AG04449 (cell line): ENCODE measurements at places on chromosomes 1 and 21.

- DNase-seq = no peak
These were observed 32.4 kb upstream of the ENO1 start for GRCh38 chr1:8910914-8911313.

- DNase-seq = no peak
These were observed 9.3 kb upstream of the ANGPTL3 start for GRCh38 chr1:62588000-62588399.

GRCh38 chr1:70902211-70902610, 145.4 kb downstream of the PTGER3 start:
- DNase-seq = no peak

DNA sequence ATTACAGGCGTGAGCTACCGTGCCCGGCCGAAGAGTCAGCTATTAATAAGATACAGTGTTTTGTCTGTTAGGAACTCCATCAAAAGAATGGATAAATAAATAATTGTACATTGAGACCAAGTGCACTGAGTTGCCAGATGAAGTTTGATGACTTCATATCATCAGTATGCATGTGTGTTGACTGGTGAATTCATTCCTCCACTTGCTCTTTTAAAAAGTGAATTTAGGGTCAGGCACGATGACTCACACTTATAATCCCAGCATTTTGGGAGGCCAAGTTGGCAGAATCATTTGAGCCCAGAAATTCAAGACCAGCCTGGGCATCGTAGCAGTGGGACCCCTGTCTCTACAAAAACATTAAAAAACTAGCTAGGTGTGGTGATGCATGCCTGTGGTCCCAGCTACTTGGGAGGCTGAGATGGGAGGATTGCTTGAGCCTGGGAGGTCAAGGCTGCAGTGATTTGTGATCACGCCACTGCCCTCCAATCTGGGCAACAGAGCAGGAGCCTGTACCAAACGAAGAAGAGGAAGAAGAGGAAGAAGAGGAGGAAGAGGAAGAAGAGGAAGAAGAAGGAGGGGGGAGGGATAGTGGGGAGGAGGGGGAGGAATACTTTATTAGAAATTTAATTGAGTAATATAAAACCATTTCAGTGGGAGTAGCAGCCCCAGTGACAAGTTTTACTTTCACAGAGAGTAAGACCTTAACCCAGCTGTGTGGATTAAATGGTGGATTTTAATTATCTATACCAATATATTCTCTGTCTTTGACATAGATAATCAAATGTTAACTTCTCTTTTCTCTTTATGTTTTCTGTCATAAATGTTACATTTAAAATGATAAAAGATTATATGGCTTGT, 74.9 kb downstream of the CCDC18 start:
- DNase-seq = peak; percentile 44

- no peak for DNase-seq
These were observed 59.6 kb upstream of the OLIG2 start for GRCh38 chr21:32966120-32966519.

- DNase-seq = no peak
These were observed 48.2 kb upstream of the TNFSF4 start for GRCh38 chr1:173255214-173255813.

DNA sequence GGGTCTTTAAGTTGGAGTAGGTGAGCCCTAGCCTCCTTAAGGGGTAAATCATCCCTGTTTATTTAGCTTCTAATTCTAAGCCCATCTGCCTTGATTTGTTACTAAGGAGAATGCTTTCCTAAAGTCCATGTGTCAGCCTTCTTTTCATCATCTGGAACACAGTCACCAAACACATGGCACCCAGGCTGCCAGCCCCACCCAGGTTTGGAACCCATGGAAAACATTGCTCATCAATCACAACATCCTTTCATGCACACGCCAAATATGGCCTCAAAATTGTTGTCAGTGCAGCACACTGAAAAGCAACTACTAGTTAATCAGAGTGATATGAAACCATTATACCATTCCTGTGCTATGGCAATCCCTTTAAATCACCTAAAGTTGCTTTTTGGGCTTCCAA, 386.7 kb upstream of the ESRRG start:
- DNase-seq = no peak

GRCh38 chr1:159921251-159921650, 4.1 kb downstream of the TAGLN2 start:
- no peak for DNase-seq

DNA sequence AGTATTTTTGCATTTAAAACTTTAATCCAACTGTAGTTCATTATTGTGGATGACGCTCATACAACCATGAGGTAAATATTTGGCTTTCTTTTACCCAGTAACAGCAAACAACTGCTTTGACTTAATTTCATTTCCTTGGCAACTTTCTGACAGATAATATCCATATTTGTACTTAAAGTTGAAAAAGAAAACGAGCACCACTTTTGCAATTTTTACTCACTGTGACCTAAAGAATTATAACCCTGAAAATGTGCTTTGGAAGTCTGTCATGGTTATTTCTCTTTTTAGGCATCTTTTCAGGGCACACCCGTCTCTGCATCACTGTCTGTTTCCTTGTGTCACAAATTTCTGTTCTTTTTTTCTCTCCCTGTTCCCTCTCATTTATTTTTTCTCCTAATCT, 918 bp upstream of the CD2 start:
- no peak for DNase-seq

DNA sequence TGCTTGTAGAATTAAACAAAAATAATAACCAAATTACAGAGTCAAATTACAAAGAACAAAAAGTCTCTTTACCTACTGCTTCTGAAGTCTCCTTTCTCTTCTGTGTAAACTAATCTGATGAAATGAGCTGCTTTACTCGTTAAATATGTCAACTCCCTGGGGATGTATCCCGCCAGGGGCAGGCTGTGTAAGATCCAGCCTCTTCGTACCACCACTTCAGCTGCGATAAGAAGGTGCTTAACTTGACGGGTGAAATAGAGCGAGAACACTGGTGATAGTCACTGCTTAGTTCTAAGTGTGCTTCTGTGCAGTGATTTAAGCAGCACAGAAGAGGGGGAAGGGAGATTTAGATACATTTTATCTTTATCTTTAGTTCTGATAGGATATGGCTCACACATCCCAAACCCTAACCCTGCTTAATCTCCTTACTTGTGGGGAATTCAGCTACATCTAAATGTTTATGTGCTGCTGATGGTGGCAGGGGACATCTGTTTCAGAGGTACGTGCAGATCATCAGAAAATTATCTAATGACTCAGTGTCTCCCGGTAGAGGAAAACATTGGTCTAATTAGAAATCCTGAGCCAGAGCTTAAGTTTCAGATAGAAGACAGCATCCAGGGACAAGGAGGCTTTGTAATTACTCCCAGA, 46.0 kb downstream of the RHOU start:
- no peak for DNase-seq

DNA sequence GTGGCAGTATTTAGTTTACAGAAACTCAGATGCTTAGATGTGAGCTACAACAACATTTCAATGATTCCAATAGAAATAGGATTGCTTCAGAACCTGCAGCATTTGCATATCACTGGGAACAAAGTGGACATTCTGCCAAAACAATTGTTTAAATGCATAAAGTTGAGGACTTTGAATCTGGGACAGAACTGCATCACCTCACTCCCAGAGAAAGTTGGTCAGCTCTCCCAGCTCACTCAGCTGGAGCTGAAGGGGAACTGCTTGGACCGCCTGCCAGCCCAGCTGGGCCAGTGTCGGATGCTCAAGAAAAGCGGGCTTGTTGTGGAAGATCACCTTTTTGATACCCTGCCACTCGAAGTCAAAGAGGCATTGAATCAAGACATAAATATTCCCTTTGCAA, 59.7 kb upstream of the ZNF326 start:
- DNase-seq = no peak

DNA sequence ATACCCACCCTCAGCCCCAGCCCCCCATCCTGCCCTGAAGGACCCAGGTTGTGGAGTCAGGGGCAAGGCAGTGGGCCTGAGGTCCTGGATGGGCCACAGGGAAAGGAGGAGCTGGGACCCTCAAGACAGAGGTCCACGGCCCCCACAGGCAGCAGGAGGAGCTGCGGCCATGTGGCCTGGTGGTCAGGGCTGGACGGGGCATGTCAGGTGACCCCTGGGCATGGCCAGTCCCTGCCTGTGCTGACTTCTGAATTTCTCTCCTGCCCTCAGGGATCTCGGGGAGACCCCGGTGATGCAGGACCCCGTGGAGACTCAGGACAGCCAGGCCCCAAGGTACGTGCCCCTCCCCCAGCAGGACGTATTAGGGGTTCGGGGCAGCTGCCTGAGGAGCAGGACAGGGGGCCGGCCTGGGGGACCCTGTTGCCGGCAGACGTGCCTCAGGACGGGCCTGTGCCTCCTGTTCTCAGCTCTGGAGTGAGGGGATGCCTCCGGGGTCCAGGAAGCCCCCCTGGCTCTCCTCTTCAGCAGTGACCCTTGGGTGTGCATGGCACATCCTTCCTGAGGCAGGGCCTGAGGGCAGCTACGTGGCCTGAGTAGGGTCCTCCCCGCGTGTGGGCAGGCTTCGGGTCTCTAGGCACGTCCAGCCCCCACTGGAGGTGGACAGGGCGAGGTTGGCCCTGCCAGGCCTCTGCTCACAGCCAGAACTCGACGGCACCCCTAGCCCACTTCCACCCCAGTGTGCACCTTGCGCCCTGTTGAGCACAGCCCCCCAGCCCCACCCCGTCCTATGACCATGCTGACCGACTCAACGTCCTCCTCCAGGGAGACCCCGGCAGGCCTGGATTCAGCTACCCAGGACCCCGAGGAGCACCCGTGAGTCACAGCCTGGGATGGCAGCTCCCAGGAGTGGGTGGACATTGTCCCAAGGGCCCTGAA, 23.6 kb downstream of the COL6A2 start:
- DNase-seq = no peak

DNA sequence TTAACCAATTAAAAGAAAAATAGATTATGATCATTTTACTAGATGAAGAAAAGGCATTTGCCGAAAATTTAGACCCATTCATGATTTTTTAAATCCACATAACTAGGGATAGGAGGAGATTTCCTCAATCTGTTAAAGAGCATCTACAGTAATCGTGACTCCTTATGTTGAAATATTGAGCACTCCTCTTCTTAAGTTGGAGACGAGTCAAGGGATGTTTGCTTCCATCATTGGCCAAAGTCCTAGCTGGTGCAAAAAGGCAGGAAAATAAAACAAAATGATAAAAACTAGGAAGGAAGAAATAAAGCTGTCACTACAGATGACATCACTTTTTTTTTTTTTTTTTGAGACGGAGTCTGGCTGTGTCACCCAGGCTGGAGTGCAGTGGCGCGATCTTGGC, 245.6 kb upstream of the KAZN start:
- no peak for DNase-seq

DNA sequence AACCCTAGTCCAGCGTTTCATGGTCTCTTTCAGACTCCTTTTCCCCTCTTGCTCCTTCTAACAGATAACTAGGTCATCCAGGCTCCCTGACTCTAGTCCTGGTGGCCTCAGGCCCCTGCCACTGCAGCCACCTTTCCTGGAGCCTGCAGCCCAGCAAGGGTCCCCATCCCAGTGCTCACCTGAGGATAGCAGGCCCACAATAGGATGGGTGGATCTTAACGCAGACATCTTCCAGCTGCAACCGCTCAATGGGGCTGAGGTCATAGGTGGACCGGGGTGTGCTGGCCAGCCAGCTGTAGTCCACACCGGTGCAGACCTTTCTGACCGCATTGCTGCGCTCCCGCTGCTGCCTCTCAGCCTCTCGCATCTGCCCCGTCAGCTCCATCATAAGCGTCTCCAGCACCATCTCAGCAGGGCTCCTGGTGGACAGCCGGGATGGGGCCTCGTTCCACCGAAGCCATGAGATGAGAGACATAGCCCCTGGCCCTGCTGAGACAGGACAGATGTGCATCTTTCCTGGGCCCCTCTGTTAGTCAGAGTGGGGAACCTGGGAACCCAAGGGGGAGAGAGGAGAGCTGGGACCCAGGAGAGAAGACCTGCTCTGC, 10.9 kb downstream of the RD3 start:
- no peak for DNase-seq

GRCh38 chr21:32611471-32611997, 643 bp downstream of the CFAP298 start:
- DNase-seq = no peak

GRCh38 chr21:44709426-44710293, 1.7 kb downstream of the TSPEAR start:
- DNase-seq = no peak

DNA sequence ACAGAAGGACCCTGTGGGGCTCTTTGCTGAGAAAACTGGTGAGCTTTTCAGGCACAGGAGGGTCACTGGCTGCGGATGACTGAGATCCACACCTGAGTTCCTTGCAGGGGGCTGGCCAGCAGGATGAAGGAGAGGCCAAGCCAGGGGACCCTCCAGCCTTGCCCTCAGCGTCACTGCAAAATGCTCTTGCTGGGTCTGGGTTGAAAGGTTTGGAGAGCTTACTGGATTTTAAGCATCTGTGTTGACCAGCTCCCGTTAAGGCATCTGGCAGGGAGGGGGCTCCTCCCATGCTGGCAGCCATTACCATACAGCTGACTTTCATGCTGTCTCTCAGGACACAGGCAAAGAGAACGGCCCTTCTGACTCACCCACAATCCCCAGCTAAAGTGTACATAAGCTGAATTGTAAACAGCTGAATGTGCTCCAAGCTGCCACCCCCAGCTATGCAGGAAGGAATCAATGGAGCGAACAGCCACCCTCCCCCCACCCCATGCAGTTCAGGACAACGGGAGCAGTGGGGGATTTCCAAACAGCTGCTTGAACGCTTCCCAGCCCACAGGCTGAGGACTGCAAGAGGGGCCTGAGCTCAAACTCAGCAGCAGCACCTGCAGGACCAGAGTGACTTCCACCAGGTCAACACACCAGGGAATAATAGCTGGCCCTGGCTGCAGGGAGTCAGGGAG, 21.3 kb upstream of the A3GALT2 start:
- DNase-seq = peak; percentile 91

DNA sequence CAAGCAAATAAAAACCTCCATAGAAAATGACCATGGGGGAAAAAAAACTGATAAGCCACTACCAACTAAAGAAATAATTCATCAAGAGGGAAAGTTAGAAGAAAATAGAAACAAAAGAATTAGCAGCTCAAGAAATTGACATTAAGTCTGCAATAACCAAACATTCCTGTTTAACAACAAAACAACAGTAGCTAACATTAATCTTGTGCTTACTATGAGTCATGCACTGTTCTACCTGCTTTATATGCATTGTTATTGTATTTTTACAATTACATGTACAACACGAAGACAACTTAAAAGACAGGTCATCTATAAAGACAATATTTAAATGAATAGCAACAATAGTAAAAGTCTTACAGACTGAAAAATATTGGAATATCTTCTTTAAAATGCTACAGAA, 34.4 kb upstream of the LRRC7 start:
- no peak for DNase-seq

- no peak for DNase-seq
These were observed 90.4 kb downstream of the KCNK1 start for GRCh38 chr1:233704170-233704897.

DNA sequence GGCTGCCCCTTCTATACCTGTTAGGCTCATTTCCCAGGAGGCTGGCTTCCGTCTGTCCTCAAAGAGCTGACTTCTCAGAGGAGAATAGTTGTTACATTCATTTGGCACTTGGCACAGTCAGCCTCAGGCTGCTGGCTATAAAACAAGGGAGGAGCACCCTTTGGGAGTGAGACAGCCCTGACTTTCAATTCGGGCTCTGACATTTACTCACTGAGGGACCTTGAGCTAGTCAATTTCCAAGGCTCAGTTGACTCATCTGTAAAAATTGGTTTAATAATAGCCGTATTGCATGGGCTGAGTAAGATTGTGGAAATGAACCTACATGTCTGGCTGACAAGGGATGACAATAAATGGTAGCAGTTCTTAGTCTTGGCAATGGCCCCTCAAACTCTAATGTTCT, 13.7 kb downstream of the ALX3 start:
- no peak for DNase-seq

GRCh38 chr1:87330057-87330884, 1.6 kb downstream of the LMO4 start:
- DNase-seq = no peak
